ENCODE measurements at places on chromosomes 13 and 19.
A peak's percentile ranks its signal among the peaks of the same experiment; 100 is the strongest.

- DNase-seq = no peak
These were observed 3.9 kb downstream of the CCDC194 start for GRCh38 chr19:17389957-17390664.

- no peak for DNase-seq
These were observed 140.8 kb downstream of the SHISA2 start for GRCh38 chr13:25910991-25911419.

DNA sequence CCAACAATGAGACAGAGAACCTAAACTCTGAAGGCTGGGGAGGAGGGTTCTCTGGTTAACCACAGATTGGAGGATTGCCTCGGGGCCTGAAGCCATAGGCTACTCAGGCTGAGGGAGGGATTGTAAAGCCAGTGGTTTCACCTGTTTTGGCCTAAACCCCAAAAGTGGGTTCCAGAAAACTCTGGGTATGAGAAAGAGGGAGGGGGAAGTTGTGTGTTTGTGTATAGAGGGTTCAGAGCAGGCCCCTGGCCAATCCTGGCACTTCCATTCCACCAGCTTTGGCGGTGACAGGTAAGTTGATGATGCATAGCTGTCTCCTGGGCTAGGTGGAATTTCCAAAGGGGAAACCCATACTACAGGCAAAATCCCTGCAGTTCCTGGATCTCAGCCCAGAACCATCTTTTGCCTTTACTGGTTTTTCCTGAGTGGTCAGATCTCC is 13.5 kb upstream of the CCDC97 start:
- DNase-seq = no peak

- DNase-seq = no peak
These were observed 932.3 kb downstream of the EFNB2 start for GRCh38 chr13:105602956-105603670.

DNA sequence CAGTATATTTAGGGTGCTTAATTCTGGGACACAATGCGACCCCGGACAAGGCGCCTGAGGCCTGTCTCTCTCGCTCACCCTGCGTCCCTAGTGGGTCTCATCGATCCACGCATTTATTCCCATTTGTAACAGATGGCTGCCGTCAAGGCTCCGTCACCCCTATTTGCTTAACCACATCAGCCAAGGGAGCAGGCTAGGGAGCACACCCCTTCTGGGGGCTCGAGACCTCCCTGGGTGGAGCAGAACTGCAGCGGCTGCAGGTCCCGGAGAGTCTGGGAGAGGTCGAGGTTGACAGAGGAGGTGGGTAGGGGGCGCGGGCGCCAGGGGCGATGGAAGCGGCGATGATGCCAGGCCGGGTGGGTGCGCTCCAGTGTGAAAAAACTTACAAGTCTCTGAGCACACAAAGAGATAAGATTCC is 507 bp downstream of the ALG5 start:
- DNase-seq = no peak

DNA sequence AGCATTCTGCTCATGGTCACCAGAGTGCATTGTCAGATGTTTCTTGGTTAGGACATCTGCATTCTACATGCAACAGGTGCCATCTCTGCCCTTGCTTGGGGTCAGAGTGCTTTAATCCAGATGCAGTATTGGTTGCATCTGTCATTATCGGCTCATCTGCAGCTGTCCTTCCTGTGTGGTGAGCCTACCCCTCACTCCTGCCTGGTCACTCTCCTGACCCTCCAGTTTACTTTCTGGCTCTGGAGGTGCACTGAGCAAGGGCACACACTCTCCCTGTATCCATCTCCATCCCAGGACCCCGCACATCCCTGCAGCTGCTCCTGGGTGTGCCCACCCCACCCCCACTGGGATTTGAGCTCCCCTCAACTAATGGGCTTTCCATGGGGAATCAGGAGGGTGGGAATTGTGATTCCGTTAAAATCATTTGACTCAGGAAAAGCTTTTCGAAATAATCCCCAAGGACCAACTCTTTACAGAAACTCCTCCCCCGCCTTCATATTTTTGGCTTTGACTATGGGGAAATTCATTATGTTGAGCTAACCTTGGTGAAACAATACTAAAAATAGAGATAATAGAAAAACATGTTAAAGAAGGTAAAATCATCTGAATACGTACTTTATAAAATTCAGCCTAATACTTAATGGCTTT is 70.2 kb downstream of the COL4A2 start:
- no peak for DNase-seq

- DNase-seq = no peak
These were observed 29.7 kb upstream of the ZNF681 start for GRCh38 chr19:23788411-23788810.

GRCh38 chr19:3283246-3283751 is 58.8 kb downstream of the CELF5 start:
- DNase-seq = no peak

- DNase-seq = no peak
These were observed 929.0 kb downstream of the SLITRK6 start for GRCh38 chr13:84870190-84870589.

DNA sequence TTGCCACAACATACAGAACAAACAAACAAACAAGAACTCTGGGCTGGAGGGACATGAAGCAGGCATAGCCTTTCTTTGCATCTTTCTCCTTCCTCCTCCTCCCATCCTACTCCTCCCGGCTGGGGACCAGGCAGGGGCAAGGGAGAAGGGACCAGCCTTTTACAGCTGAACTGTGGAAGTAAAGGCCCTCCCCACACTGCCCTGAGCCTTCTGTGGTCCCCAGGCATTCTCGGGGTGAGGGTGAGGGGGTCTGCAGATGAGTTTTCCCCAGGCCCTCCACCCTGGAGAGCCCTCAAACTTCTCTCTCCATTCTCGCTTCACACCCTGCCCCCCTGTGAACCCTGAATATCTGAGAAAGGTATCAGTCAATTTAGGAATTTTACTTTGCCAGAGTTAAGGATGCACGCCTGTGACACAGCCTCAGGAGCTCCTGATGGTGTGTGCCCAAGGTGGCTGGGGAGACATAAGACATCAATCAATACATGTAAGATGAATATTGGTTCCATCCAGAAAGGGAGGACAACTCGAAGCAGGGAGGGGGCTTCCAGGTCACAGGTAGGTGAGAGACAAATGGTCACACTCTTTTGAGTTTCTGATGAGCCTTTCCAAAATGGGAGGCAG is 170.9 kb downstream of the COL4A1 start:
- no peak for DNase-seq

GRCh38 chr13:43786766-43787517 is at the start of gene ENOX1:
ENOX1 (minus strand) TSS chr13:43786972.
- DNase-seq = no peak

DNA sequence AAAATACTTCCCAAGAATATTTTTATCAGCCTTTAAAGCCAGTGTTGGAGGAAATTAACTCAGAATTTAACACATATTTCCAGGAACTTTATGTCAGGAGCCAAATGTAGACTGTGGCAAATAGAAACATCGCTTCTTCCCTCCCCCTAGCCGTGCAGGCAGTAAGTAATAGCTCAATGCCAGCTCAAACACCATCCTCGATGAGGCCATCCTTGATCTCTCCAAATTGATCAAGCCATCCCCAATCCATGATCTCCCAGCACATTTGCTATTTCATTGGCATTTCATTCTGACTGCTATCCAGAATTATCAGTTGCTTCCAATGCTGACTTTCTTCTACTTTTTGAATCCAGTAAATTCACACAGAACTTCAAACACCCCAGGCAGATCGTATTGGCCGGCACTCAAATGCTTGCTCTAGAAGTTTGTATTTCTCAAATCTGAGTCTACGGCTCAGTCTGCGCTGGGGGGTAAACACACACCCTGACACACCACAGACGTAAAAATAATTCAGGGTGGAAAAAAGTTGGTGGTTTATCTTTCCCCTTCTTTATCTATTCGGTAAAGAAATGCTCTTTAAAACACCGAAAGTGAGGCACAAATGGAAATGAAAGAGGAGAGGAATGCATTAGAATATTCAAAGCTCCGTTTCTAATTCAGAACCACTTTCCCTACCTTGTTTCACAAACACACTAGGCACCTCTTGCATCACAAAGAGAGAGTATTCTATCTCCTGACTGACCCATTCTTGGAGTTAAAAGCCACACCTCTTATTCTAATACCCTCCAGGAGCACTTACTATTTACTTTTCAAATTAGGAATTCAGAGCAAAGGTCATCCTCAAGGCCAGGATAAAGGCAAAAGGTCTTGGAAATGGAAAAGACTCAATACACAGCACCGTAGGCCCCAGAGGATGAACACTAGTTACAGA is 991 bp downstream of the OBI1 start:
- DNase-seq = no peak

GRCh38 chr13:98386637-98387036 is 190.3 kb downstream of the STK24 start:
- no peak for DNase-seq

GRCh38 chr13:99871249-99871898 is 100.2 kb downstream of the ZIC5 start:
- DNase-seq = no peak

GRCh38 chr13:44292545-44292944 is 81.1 kb upstream of the SERP2 start:
- no peak for DNase-seq

DNA sequence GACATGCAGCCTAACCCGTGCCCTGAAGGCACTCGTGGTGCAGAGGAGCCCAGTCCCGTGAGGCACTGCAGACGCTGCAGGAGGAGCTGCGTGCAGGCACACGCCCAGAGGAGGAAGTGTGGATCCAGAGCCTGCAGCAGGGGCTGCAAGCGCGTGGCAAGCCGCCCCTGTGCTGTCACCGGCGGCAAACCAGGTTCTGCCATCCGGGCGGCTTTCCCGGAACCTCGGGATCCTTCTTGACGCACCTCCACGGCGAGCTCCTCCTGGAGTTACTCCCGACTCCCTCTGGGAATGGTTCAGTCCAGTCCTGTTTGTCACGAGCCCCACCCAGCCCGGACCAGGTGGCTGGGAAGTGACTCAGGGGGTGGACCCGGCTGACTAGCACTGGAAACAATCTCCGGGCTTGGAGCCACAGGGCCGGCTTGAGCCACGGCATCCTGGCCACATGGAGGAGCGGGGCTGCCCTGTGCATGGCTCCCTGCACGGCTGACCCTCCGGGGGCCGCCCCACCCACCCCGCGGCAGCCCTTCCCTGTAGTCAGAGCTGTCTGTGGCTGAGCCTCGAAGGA is 10.2 kb downstream of the DPP9 start:
- DNase-seq = peak; percentile 94

GRCh38 chr13:103952183-103952582 is 886.0 kb upstream of the SLC10A2 start:
- DNase-seq = no peak

- DNase-seq = no peak
These were observed 63.1 kb downstream of the ATP11A start for GRCh38 chr13:112752711-112753541.

GRCh38 chr13:99383511-99383921 is 76.3 kb upstream of the GPR183 start:
- no peak for DNase-seq

- DNase-seq = no peak
These were observed 6.4 kb downstream of the EGLN2 start for GRCh38 chr19:40805258-40805868.

- DNase-seq = no peak
These were observed 454.3 kb downstream of the PCDH17 start for GRCh38 chr13:58085819-58086218.

DNA sequence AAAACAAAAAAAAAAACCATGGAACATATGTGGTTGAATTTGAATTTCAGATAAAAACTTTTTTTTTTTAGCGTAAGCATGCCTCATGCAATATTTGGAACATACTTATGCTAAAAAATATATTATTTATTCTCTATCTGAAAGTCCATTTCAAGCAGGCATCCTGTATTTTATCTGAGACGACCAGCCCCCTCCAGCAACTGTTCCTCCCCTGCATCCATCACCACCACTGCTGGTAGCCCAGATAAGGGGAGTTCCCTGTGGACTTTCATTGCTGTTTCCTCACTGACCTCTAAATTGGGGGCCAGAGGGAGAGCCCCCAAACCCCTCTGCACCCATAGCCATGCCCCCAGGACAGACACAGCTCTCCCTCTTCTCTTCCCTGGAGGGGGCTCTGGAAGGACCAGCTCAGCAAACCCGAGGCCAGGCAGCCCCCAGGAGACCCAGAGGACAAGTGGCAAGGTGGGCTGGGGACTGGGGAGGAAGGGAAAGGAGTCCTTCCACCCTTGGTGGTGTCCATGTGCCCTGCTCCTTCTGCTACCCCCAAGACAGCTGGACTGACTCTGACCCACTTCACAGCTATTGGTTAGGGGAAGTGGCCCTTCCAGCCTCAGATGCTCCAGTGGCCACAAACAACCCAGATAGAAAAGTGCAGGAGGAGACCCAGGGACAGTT is 6.6 kb upstream of the SIGLEC12 start:
- DNase-seq = no peak

- DNase-seq = no peak
These were observed 1.7 kb downstream of the DMWD start for GRCh38 chr19:45790942-45791341.

GRCh38 chr13:40158218-40158617 is 502.8 kb downstream of the COG6 start:
- DNase-seq = no peak

DNA sequence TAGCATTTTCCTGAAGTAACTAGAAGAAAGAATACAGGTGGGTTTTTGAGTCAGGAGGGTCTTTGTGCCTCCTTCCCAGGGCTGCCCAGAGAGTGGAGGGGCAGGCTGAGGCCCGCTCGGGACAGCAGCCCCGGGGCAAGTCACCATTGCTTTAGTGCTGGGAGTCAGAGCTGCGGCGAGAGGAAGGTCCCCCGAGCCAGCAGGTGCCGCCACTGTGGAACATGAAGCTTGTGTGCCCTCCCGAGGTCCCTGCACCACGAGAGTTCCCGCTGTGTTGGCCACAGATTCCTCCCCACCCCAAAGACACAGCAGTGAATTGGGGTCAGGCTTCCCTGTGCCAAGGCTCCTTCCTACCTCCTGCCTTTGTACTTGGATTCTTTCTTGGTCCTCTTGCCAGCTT is 50.9 kb upstream of the TEX29 start:
- no peak for DNase-seq

GRCh38 chr19:3458229-3459088 is 21.9 kb downstream of the SMIM24 start:
- DNase-seq = no peak

DNA sequence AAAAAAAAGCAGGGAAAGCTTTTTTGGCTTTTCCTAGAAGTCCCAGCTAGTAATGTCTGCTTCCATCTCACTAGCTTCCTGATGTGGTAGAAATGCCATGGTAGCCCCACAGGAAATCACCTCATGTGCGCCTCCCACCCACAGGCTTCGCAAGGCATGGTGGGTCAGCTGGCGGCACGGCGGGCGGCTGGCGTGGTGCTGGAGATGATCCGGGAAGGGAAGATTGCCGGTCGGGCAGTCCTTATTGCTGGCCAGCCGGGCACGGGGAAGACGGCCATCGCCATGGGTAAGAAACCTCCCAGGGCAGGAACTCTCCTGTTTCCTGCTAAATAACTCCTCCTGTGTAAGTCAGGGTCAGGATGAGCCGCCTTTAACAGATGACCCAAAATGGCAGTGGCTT is 10.4 kb downstream of the RUVBL2 start:
- DNase-seq = no peak

GRCh38 chr19:6717441-6717971 is 2.9 kb downstream of the C3 start:
- no peak for DNase-seq

GRCh38 chr13:29510651-29511084 is 84.8 kb downstream of the SLC7A1 start:
- no peak for DNase-seq

- DNase-seq = no peak
These were observed 595 bp upstream of the GPR183 start for GRCh38 chr13:99307648-99308339.
